Cardiac fibroblast (primary cell): ENCODE measurements at places on chromosomes 7 and 10.
A peak's percentile ranks its signal among the peaks of the same experiment; 100 is the strongest.

DNA sequence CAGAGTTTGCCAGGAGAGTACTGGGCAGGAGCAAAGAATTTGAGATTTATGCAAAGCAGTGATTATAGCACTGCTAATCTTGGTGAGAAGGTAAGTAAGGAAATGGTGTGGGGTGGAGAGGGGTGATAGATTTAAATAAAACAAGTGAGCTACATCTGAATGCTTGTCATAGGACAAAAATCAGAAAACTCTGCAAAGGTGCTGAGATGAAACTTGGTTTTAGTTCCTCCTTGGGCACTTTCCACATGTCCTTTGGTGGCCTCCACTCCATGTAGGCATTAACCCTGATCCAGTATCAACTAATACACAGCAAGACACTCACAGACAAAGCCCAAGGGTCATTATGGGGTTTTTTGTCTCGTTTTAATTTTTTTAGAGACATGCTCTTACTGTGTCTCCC, 25.7 kb upstream of the FAM107B start:
- DNase-seq = no peak

DNA sequence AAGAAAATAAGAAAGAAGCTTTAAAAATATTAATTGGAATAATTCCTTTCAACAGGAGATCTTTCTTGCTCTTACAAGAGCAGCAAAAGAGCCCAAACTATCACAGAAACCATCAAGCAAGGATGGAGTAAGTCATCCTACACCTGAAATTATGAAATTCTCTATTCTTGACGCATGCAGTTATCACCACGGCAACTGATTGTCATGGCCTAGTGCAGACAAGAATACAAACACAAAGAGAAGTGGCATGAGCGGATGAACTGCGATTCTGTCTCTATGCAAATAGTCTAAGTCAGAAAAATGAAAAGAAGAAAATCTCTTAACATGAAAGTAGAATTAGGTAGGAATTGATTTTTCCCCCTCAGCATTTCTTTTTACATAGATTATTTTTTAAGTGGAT, 54.8 kb upstream of the SLC35B4 start:
- no peak for DNase-seq

DNA sequence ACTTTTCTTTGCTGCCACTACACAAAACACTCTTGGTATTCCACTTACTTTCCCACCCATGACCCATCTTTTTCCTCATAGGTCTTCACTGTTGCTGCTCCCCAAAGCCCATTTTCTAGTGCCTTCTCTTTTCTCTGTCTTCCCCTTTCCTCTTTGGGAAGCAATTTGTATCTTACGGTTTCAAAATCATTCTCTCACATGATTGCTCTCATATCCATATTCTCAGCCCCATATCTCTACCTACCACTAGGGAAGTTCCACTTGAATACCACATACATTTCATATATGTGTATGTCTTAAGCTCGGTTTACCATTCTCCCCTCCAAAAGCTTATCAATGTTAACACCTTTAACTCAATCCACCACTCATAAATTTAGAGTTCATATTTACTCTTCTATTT, 3.2 kb upstream of the UBE2D1 start:
- no peak for DNase-seq

GRCh38 chr10:125609859-125610258, 73.1 kb downstream of the TEX36 start:
- no peak for DNase-seq

- DNase-seq = peak; percentile 64
Measured at GRCh38 chr7:46776790-46777189, 805.1 kb downstream of the TNS3 start.

DNA sequence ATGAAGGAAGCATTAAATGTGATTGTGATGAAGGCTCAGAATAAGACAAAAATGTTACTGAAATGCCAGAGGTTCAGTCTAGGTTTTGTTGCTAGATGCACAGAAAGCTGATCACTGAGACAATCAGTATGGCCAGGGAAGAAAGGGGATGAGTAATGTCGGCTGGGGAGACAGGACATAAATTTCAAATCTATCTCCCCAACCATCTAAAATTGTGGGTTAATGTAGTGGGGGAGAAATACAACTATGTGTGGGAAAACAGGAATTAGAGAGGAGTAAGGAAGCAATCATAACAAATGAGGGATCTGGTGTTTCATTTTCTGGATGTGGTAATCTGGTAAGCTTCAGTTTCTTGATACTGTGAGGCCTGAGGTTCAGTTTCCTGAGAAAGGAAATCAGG, 1111.0 kb downstream of the XPNPEP1 start:
- DNase-seq = no peak

GRCh38 chr10:70887804-70888800, at the start of gene PCBD1:
Gene PCBD1, minus strand, starts transcription at chr10:70888565. Its CDS starts 32 bp downstream, at chr10:70888533.
- peak; percentile 44 for DNase-seq

DNA sequence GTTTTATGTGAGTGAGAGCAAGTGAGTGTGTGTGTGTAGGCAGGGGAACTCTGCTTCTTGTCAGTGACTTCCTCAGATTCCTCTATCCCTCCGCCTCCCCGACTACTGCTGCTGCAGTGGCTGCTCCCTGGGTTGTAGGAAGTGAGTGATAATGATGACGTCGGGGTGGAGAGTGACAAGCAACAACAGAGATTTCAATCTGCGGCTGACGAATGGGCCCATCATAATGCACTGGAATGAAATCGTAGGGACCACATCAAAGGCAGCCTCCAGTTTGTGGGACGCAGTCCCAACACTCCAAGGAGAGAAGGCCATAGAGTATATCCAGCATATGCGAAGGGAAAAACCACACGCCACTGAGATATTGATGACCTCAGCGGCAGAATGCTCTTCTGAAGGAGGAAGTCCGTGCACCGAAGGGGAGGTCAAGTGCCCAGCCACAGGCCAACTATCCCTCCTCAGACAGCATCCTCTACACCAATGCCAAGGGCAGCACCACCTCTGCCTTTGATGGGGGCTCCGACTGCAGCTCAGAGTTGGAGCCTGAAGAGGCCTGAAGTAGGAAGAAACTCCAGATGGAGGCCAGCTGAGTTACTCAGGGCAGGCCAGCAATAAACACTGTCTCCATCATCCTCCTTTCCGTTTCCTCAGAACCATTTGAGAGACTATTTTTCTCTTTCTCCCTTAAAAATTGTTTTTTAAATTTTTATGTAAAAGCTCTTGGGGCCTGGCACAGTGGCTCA, 11.3 kb upstream of the STMP1 start:
- peak; percentile 76 for DNase-seq

DNA sequence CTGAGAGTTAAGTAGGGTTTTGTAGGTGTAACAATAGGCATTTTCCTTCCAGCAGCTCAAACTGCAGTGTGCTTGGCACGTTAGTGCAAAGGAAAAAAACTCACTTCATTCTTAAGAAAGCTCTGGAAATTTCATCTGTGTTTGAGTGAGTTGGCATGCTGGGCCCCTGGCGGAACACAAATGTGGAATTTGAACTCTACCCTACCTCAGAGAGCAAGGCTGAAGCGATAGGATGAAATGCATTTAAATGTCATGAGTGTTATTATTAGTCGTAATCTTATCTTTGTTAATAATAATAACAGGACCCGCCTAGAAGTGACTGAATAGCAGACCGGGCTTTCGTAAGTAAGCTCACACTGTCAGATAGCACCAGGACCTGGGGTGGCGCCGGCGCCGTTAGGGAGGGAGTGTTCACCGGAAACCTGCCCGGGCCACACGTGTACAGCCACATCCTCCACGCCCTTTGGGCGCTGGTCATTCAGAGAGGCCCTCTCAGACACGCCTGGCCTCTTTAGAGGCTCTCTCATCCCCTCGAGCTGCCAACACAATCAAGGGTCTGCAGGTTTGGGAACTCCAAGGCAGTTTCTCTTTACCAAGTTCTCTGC, 63.5 kb downstream of the GRK5 start:
- peak; percentile 94 for DNase-seq

GRCh38 chr7:83937930-83938329, 256.7 kb downstream of the SEMA3A start:
- DNase-seq = no peak

DNA sequence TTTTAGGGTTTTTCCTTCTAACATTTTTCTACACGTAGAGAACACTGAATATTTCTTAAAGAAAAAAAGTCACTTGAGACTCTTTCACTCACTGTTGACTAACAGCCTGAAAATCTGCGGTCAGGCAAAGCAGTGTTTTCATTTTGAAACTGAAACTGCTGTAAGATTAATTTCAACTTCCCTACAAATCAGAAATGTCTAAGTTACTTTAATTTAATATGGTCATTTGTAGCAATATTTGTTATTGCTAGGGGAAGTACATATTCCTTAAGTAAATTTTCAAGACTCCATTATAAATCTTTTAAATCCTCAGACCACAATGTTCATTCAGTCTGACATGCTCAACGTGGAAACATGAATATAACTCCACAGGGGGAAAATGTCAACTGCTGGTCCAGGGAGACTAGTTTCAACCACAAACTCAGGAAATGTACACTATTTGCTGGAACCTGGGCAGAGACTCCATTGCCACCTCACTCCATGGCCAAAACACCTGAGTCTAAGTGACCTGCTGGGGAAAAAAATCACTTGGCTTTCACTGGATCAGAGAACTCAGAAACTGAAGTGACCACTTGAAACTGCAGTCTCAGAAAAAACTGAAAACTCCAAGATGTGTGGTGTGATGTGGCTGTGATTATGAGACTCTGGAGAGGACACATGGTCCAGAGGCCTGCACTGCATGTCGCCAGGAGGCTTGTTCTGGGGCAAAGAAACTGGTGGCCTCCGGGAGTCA, 161.2 kb downstream of the TAX1BP1 start:
- peak; percentile 76 for DNase-seq

- no peak for DNase-seq
Measured at GRCh38 chr10:77687621-77688020, 50.0 kb upstream of the KCNMA1 start.

DNA sequence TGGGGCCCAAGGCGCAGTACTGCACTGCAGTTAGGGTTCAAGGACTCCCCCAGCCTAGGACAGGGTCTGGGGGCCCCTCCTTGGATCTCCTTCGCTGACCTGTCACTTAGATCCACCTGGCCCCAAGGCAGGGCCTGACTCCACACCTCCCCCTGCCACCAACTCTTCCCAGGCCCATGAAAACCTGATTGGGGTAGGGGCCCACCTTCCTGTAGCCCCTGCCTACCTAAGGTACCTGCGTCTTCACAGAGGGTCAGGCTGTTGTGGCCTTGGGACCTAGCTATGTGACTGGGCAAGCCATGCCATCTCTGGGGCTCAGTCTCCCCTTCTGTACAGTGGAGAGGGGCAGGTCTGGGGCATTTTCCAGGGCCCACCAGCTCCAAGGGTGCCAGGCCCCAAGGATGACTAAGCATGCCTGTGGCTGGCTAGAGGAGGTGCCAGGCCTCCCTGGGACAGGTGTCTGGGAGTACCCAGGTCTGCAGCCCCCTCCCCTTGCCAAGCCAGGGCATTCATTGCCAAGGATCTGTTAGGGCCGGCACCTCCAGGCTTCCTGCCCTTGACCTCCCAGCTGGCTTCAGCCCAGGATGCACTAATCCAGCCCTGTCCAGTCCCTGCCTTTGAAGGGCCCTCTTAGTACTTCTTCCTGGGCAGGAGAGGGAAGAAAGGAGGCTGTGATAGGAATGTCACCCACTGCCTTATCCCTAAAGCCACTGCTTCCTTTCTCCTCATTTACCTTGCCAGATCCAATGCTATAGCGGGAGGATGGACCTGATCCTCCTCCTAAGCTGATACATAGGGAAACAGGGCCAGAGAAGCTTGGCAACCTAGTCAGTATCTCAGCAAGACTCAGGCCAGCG, 1.3 kb downstream of the LIMK1 start:
- no peak for DNase-seq

- DNase-seq = peak; percentile 36
Measured at GRCh38 chr7:12493407-12493806, 77.1 kb upstream of the SCIN start.

- no peak for DNase-seq
Measured at GRCh38 chr7:101854084-101854865, 36.8 kb downstream of the CUX1 start.

DNA sequence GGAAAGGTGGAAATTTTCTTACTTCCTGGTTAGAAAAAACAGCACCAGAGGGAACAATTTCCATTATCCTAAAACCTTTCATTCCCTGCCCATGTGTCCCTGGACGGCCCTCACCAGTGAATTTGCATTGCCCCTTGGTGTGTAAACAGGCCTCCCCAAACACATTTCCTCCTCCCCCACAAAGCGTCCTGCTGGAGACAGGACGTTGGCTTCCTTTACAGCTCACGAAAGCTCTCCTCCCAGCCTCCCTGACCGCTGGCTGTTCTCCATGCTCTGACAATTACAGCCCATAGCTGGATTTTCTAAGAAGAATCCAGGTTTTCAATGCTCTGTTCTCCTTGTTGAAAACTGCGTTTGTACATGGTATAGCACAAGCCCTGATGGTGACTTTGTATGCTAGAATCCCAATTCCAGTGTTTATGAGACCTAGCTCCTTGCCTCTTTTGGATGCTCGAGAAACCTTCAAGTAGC, 724.2 kb upstream of the CELF2 start:
- DNase-seq = peak; percentile 75

DNA sequence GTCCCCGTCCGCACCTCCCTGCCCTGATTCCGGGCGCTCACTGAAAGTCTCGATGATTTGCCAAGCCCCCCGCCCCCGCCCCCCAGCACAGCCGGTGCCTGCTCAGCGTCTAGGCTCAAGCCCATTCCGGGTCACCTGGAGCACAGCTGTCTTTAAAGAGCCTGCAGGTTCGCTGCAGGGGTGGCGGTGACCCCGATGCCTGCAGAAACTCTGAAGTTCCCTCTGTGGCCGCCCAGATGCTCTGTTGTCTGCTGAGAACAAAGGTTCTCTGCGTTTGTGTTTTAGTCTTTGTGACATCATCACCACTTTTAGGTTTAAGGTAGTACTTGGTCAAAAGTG, 780 bp downstream of the VENTX start:
- DNase-seq = no peak

DNA sequence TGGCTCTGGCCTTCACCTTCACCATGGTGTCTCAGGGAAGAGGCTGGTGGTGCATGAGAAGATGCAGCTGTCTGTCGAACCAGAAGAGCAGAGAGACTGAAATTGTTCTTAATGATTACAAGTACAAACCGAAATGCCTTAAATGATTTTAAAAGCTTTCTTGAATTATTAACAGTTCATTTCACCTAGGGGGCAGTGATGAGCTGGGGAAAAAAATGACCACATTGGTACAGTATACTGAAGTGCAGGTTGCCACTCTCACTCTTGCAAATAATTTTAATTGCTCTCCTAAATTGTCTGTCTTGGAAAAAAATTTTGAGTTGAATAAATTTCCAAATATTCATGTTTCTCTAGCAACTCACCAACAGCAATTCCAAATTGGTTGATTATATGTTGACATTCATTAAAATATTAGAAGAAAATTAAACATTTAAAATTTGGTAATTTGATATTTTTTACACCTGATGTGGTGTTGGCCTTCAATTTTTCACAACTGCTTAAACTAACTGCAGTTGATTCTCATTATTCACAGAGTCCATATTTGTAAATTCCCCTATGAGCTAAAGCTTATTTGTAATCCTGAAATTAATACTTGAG, 692.6 kb downstream of the ZWINT start:
- no peak for DNase-seq

GRCh38 chr10:114458955-114459354, 54.7 kb upstream of the AFAP1L2 start:
- peak; percentile 38 for DNase-seq

DNA sequence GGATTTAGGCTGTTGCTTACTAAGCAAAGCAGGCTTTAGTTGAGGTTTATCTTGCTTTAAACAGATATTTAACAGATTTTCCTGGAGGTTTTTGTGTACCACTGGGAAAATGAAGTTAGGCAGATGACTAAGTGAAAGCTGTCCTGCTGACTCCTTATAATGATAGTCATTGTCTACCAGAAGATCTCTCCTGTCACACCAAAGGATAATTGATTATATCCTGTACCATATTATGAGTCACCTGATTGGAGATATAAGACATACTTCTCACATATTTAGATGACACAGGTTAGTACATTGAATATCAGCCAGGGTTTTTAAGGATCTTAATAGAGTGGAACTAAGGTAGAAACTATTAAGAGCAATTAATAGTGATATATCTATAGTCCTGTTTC, 68.4 kb downstream of the PTEN start:
- peak; percentile 29 for DNase-seq
